ENCODE measurements at places on chromosomes 11 and 22.

- DNase-seq = no peak
Measured at GRCh38 chr11:96187822-96188221, 155.2 kb downstream of the MAML2 start.

GRCh38 chr11:1487851-1488574, 1.4 kb upstream of the MOB2 start:
- no peak for DNase-seq

DNA sequence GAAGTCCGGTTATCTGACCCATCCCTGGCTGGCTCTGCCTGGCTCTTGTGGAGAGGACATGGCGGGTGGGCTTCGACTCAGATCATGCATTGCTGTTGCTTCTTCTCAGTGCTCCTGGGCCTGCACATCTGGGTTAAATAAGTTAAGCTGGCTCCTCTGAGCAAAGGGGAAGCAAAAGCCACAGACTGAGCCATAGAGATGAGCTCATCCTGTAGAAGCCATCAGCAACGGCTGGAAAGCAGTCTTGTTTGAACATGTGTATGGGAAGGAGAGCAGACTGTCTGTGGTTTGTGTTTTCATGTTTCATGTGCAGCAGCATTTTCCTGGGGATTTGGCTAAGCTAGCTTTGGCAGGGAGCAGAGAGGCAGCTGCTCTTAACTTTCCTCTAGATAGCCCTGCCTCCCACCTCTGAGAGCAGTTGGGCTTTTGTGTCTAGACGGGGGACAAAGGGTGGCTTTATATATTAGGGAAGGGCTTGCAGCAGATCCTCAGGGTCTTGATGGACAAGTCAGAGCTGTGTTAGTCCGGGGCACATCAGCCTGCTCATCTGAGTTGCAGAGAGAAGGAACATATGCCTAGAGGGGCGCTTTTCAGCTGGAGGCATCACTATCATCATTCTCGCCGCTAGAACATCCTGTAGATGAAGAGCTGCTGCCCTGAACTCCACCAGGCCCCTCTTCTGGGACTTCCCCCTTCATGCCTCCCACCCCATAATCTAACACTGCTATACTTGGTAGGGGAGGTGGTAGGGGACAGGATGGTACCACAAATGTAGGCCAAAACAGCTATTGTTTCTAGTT, 14.9 kb downstream of the DCPS start:
- peak; percentile 77 for DNase-seq

DNA sequence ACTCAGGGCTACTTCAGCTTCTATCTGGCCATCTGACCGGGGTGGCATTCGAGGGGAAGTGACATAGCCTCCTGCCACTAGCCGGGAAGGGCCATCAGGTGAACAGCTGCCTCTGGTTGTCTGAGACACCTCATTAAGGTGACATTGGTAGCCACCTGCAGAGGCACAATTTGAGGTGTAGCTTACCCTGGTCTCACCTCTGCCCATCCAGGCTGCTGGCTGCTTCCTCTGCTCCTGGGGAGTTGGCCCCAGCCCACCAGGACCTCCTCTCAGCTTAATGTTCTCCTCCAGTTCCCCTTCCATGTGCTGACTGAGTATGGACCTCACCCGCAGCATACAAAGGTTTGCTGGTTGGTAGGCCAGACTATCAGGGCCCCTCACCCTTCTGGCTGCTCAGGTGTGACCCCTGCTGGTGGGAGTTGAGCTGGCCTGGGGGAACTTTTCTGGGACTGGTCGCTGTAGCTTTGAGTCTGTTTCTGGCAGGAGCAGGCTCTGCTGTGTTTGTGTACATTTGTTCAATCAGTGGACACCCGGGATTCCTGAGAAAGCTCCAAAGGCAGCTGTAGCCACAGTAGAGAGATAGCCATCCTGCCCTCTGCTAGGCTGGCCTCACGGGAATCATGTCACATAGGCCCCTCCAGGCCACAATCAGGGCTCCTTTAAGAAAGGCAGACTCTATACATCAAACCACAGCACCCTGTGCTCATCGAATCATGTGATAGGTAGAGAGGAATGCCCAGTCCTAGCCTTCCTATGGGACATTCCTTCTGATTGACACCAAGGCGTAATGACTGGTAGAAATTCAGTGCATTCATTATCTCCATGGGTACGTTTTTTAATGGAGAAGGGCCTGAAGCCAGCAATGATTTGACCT, 295.1 kb upstream of the PLET1 start:
- DNase-seq = peak; percentile 53

DNA sequence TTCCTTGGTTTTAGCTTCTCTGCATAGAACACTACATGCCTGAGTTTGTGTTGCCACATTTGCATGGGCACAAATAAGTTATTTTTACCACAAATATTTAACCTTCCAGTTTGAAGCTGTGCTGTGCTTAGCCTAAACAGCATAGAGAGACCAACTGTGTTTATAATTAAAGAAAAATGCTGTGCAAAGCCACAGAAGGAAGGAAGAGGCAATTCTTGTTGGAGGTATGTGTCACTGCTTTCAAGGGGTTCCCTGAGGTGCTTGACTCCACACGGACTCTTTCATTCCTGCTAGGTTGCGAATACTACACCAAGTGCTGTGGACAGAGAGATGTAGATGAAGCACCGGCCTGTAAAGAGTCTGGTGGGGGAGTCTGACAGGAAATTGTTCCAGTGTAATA, 47.6 kb upstream of the OLFML1 start:
- no peak for DNase-seq

- DNase-seq = no peak
Measured at GRCh38 chr11:80698637-80699036, 1257.8 kb upstream of the TENM4 start.

DNA sequence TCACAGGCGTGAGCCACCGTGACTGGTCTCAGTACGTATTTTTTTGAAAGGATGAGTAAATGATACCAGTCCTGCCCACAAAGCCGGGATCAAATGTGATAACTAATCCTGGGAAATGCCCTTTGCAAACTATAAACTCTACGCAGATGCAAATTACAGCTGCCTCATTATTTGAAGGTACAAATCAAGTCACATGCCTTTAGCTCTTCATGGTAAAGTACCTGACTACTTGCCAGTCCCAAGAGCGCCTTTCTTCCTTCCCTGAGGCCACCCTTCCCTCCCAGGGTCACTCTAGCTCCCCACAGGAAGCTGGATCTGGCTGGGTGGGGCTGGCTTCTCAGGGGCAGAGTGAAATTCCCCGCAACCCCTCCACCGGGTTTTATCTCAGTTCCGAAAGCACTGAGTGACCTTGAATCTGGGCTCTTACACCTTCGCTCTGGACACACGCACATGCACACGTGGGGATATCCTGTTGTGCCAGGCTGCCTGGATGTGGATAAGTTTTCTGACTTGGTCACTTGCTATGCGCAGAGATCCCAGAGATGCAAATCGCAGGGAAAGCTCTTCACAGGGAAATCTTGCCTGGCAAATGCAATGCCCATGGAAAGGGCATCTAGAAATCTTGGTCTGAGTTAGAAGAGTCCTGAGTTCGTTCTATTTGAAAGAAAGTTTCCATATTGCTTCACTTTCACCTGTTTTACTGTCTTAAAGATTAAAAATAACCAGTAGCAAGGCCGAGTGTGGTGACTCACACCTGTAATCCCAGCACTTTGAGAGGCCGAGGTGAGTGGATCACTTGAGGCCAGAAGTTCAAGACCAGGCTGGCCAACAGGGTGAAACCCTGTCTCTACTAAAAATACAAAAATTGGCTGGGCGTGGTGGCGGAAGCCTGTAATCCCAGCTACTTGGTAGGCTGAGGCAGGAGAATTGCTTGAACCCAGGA, 8.5 kb downstream of the A4GALT start:
- no peak for DNase-seq

DNA sequence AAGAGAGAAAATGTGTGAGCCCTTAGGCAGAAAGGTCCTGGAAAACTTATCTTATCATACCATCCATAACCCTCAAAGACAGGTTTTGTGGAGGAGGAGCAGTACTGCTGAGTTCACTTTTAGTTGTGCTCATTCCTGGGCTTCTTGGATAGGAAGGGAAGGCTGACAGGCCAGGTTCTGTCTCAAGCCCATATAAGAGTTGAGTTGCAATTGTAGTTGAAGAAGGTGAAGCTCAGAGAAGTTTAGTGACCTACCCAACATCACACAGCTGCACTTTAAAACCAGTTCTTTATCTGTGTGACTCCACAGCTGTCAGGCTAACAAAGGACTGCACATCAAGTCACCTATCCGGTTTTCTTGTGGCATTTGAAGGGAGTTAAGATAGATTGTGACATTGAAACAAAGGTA, 13.0 kb downstream of the TEAD1 start:
- no peak for DNase-seq

GRCh38 chr22:19696504-19697276, 17.6 kb upstream of the SEPTIN5 start:
- DNase-seq = no peak

DNA sequence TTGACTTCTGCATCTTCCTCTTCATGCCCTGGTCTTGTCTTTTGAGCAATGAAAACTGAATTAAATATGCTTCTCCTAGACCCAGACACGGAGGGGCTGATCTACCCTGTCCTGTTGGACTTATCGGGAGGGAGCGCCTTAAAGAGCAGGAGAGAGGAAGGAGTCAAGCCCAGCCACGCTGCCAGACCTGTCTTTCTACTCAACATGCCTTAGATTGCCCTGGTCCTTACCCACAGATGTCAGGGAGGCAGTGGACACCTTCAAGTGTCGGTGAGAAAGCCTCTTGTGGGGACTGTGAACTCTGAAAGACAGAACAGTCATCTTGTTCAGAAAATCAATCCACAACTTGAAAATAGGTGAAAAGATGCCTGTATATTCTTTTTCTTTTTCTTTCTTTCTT, 61.8 kb downstream of the IRAG1 start:
- no peak for DNase-seq

DNA sequence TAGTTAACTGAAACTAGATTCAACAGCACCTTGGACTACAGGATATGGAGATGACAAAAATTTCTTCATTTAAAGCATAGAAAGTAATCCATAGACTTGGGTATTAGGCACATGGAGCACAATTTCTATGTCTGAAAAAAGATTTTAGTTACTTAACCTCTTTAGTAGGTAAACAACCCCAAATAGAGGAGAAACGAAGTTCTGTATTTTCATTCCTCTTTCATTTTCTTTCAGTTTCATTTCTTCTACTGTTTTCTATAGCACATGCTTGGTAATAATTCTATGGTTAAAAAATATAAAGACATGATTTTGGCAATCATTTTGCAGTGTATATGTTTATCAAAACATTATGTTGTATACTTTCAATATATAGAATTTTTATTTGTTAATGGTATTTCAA, 99.5 kb downstream of the CASP12 start:
- DNase-seq = no peak

- peak; percentile 96 for DNase-seq
Measured at GRCh38 chr11:110373051-110373702, 56.6 kb upstream of the FDX1 start.

DNA sequence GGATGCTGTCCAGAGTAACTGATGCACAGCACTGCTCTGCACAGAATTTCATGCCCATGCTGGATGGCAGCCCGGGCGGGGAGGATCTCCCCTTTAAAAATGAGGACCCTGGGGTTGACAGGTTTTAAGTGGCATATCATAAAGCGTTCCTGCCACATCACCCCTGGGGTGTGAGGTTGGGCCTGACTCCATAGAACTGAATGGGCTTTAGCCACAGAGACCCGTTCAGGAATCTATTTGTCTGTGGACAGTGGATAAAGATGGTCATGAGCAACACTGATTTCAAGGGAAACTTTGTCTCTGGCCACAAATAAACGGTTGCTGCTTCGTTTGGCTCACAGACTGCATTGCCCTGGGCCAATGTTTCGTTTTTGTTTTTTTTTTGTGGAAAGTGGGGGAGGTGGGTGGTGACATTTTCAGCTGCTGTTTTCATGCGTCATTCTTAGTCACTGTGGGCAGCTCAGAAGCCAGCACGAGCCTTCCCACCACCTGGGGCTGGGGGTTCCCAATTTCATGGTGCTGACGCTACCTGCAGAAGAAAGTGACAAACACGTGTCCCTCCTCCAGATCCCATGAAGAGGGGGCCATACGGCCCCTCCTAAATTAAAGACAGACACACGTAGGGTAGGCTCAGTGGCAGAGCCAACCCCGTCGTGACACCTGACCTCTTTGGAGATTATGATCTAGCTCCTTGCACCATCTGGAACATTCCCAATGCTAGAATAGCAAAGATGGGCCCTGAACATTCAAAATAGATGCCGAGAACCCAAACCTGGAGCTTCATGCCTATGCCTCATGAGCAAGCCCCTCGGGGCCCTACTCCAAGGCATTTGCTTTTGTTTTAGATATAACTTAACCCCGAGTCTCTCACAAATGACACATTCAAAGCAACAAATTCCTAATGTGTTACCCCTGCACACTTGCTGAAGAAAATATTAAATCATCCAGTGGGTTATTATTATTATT, 54.8 kb upstream of the PHF21B start:
- DNase-seq = no peak

- no peak for DNase-seq
Measured at GRCh38 chr22:29816980-29817379, 21.1 kb downstream of the ASCC2 start.

DNA sequence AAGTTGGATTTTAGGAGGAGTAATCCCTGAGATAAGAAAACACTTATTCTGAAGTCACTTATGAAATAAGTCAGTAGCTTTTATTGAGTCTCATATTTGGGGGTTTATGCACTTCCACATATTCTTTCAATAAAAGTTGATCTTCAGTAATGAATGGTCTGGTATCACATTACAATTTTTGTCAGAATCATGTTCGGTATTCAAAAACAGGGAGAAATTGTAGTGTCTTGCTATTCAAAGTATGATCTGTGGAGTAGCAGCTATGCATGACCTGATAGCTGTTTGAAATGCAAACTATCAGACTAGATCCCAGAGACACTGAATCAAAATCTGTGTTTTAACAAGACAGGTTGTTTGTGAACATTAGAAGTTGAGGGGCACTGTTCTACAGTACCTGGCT, 857.6 kb downstream of the METTL15 start:
- no peak for DNase-seq

All from inflammatory macrophage (primary cell).